ENCODE measurements at places on chromosomes 16 and 17. TPM values are rescaled to one million over a fixed set of nuclear protein-coding genes. Genes with fewer than 3 reads are reported as not detected.

KRT17 gene
- polyA plus RNA-seq: 10.7 TPM

MEIOC gene
- 0.50 TPM for polyA plus RNA-seq

PIK3R6 gene
- not detected for polyA plus RNA-seq

KRT33B gene
- not detected for polyA plus RNA-seq

TEX19 gene
- polyA plus RNA-seq: not detected

FOXJ1 gene
- not detected for polyA plus RNA-seq

CRYBA1 gene
- not detected for polyA plus RNA-seq

CD300E gene
- not detected for polyA plus RNA-seq

KREMEN2 gene
- polyA plus RNA-seq: not detected

YPEL2 gene
- polyA plus RNA-seq: 5.9 TPM

ZNF423 gene
- polyA plus RNA-seq: 5.0 TPM

NACA2 gene
- 0.53 TPM for polyA plus RNA-seq

PIMREG gene
- polyA plus RNA-seq: 5.1 TPM

SYCE1L gene
- polyA plus RNA-seq: not detected

ABCA10 gene
- 6.0 TPM for polyA plus RNA-seq

ASGR1 gene
- polyA plus RNA-seq: 5.0 TPM

ATF7IP2 gene
- polyA plus RNA-seq: 74.3 TPM

C1QTNF1 gene
- polyA plus RNA-seq: not detected

NPIPA8 gene
- 1.6 TPM for polyA plus RNA-seq

ATP1B2 gene
- 70.0 TPM for polyA plus RNA-seq

PSMD3 gene
- polyA plus RNA-seq: 4.0 TPM

TP53TG3B gene
- not detected for polyA plus RNA-seq

CCL4 gene
- polyA plus RNA-seq: not detected

FXR2 gene
- 20.3 TPM for polyA plus RNA-seq

ACSM2A gene
- not detected for polyA plus RNA-seq

MT1A gene
- 3.5 TPM for polyA plus RNA-seq

THAP11 gene
- 5.9 TPM for polyA plus RNA-seq

KRTAP16-1 gene
- not detected for polyA plus RNA-seq

UBALD2 gene
- polyA plus RNA-seq: 3.3 TPM

PRSS27 gene
- polyA plus RNA-seq: 0.10 TPM

ZPBP2 gene
- polyA plus RNA-seq: not detected
